ENCODE measurements at places on chromosomes 1 and 21. TPM values are rescaled to one million over a fixed set of nuclear protein-coding genes. Genes with fewer than 3 reads are reported as not detected.

Gene F13B
- not detected for total RNA-seq

Gene LENEP
- total RNA-seq, result 0.61 TPM

Gene TTC13
- total RNA-seq, result 19.4 TPM

Gene FAAH
- 5.3 TPM for total RNA-seq

Gene DDAH1
- 0.04 TPM for total RNA-seq

Gene EDN2
- not detected for total RNA-seq

Gene KRTAP13-3
- total RNA-seq, result not detected

Gene SH2D2A
- total RNA-seq, result 233 TPM

Gene TTLL10
- total RNA-seq, result not detected

Data from activated CD8-positive, alpha-beta memory T cell treated with anti-CD3 and anti-CD28 coated beads for 36 hours (primary cell).